T-helper 22 cell (primary cell): ENCODE measurements at places on chromosomes 4 and X.

DNA sequence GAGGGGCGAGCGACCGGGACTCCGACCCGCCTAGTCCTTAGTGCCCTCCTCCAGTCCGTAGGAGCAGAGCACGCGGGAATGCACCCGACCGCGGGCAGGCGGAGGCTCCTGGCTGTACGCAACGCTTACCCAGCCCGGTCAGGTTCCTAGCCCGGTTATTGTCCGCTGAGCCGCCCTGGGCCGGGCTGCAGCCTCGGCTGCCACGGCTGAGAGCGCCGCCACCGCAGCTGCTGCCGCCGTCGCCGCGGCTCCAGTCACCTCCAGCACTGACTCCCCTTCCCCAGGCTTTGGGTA is at the start of gene AMER1:
TSS of gene AMER1 (minus strand) at position 268 of the 294 bp plus-strand sequence. CDS start 12,422 bp downstream, outside the sequence.
- DNase-seq, result no peak

DNA sequence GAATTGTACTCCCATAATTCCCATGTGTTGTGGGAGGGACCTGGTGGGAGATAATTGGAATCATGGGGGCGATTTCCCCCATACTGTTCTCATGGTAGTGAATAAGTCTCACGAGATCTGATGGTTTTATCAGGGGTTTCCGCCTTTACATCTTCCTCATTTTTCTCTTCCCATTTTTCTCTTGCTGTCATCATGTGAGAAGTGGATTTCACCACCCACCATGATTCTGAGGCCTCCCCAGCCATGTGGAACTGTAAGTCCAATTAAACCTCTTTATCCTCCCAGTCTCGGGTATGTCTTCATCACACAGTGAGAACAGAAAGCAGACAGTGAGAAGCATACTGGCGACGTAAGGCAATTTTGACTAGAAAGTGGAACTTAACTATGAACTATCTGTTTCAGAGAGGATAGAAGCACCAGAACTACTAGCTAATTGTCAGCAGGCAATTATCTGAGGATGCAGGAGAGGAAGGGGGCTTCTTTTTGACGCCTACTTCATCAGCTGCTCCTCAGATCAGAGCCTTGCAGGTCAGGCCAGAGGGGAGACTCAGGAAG is 8.5 kb upstream of the GPR50 start:
- no peak for DNase-seq

DNA sequence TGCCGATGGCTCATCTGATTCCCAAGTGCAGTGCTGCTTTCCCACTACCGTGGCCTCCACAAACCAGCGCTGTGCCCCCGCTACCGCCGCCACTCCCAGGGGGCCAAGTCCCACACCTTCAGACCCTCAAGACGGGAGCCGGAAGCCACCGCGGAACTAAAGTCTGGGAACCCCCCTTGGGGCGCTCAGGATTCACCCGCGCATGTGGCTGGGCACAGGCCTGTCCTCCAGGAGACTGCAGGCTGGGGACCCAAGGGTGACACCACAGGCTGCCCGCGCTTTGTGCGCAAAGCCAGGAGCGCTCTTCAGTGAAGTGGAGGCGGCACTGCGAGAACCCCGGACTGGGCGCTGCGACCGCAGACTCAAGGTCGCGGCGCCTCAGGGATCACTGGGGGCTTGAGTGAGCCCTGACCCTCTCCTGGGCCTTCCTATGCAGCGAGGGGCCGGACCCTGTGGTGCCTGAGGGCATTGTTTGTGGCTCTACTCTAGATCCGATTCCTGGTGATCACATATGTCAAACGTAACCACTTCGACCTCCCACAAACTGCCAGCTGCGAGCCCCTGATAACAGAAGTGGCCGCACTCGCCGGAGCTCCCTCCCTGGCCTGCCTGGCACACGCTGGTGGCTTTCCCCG is 20.4 kb upstream of the TBC1D14 start:
- DNase-seq, result no peak

DNA sequence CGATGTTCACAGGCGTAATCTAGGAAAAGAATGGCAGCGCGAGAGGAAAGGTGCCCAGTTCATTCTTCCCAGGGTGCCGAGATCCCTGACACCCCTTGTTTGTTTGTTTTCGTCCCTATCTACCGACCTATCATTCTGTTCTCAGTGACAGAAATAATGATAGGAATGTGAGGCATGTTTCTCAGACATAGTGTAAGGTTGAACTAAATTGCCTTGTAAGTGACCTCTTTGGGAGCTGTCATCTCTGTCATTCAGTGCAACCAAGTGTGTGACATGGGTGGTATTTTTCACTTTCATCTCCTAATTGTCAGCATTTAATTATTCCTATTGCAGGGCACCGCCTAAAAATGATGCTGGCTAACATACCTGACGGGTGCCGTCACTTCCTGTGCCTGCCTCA is 24.4 kb downstream of the CLDN22 start:
- DNase-seq, result no peak

DNA sequence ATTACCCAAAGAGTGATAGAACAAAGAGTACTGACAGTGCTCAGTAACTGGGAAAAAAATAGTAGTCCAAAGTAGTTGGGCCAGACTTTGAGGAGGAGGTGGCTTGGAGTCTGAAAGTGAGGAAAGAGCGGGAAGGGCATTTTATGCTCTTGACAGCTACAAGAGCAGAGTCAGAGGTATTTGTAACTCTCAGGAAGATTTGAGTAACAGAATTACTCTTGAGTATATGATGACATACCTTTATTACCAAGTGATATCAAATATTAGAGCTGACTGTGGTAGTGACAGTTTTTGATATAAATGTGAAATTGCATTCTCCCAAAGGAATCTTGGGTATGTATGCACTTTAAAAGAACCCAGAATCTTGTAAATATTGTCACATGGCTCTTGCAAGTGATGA is 2.2 kb downstream of the SLAIN2 start:
- DNase-seq, result no peak

DNA sequence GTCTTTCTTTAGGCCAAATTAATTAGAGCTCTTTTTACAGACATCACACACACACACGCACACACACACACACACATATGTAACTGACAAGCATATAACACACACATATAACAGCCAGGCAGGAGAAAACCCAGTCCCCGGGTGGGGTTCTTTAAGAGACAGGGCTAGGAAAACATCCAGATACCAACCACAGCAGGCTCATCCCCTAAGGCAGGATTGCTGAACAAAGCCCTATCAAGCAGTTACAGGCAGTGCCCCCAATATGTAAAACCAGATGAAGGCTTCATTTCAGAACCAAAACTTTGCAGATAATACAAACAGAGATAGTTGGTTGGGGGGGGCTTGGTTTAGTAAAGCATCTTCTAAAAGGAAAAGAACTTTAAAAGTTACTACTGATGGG is 18.0 kb upstream of the FAM47E start:
- no peak for DNase-seq

DNA sequence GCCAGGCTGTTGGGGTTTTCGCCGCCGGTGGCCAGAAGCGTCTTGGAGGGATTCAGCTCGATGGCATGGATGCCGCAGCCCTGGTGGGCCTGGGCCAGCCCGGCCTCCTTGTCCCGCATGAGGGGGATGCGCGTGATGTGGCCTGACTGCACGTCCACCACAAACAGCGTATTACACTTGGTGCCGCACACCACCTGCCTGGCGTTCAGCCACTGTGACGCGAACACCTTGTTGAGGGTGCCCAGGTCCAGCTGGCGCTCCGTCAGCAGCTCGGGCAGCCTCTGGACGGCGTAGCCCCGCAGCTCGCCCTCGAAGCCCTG is 728 bp downstream of the DCAF12L2 start:
- no peak for DNase-seq

DNA sequence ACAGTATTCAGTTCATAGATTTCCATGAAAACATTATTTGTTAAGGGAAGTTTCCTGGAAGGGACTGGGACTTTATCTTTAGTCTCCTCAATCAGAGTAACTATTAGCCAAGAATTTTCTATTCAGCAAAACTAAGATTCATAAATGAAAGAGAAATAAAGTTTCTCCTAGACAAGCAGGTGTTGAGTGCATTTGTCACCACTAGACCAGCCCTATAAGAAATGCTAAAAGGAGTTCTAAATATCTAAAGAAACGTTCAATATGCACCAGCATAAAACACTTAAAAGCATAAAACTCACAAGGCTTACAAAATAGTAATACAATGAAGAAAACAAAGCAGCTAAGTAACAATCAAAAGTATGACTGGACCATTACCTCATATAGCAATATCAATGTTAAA is 423.0 kb downstream of the TECRL start:
- DNase-seq, result no peak

DNA sequence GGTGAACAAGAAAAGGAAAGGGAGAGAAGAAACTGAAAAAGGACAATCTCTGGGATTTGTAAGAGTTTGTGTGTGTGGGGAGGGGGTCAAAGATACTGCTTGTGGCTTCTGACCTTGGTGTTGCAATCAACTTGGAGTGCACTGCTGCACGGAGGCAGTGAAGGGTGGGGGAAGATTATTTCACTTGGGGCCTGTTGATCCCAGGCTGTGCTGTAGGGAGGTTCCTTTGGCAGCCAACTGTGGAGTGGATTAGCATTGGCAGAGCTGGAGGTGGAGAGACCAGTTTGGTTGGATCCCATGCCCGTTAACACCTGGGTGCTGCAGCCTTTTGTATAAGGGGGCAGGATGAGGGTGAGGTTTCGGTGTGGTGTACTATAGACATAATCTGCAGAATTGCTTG is 38.2 kb downstream of the AFF1 start:
- no peak for DNase-seq
